Activated CD4-positive, alpha-beta T cell treated with anti-CD3 and anti-CD28 coated beads for 36 hours (primary cell): ENCODE measurements at places on chromosomes 1 and 21. TPM values are rescaled to one million over a fixed set of nuclear protein-coding genes. Genes with fewer than 3 reads are reported as not detected.

The LRRC71 gene
- total RNA-seq = not detected

DNA sequence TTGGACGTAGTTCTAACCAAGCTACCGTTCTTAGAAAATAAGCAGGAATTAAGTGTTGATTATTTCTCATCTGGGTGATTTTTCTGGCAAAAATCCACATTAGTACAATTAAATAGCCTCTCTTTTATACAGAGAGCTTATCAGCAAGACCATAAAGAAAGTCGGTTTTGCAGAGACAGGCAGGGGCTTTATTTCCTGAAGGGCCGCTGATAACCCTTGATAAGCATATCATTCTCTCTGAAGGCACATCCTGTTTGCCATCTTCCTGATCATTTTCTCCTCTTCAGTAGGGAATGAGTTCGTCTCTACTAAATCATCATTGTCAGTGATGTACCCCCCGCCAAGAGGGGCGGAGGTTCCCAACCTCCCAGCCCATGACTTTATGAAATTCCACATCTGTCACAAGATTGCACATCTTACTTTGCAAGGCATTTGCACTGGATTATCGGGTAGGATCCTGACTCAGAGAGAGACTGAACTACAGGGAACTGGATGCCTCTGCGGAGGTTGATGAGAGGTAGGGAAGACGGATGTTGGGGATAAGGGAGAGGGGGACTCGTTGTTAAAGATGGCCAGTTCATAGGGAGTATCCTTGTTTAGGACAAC, 115.7 kb downstream of the KCNJ6 start:
- peaks cover 15% of the 10 kb centered on the region for H3K27me3 ChIP-seq
- H3K36me3 ChIP-seq = no peaks in the 10 kb centered on the region
- H3K4me1 ChIP-seq = no peaks in the 10 kb centered on the region
- H3K4me3 ChIP-seq = no peak overlapping the region
- DNase-seq = no peak

DNA sequence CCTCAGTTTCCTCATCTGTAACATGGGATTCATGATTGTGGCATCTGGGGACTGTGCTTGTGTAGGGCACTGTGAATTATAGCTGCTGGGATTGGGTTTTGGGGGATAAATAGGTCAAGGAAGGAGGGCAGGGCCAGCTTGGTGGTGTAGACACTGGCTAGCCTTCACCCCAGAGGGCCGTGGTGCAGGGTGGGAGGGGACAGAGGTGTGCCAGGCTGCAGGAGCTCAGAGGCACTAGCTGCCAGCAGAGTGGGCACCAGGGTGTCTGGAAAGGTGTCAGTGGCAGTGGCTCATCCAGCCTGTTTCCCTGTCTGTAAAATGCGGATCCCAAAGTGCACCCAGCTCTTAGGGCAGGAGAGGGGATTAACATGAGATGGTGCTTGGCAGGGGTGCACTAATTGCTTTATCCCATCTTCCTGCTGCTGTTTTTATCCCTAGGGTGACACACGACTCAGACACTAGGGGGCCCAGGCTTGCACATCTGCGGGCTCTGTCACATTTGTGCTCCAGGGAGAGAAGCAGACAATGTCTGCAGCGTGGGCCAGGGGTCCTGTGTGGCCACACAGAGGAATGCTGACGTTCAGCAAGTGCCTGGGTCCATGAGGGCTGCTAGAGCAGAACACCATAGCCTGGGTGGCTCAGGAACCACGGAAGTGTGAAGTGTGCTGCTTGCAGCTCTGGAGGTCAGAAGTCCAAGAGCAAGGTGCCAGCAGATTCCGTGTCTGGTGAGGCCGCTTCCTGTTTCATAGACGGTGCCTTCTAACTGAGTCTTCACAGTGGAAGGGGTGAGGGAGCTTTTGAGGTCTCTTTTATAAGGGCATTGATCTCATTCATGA, 19.3 kb downstream of the OBSCN start:
- no peak for DNase-seq
- H3K27me3 ChIP-seq = no peaks in the 10 kb centered on the region
- peaks cover 59% of the 10 kb centered on the region for H3K36me3 ChIP-seq

GRCh38 chr1:6263716-6264115, 2.8 kb upstream of the GPR153 start:
- peaks cover 3% of the 10 kb centered on the region for H3K27me3 ChIP-seq
- peaks cover 2% of the 10 kb centered on the region for H3K36me3 ChIP-seq
- H3K4me3 ChIP-seq = no peak overlapping the region
- no peak for DNase-seq

GRCh38 chr1:193115629-193116227, 6.1 kb upstream of the CDC73 start:
- H3K27ac ChIP-seq = no peak overlapping the region
- H3K27me3 ChIP-seq = no peaks in the 10 kb centered on the region
- peaks cover 1% of the 10 kb centered on the region for H3K36me3 ChIP-seq
- H3K4me1 ChIP-seq = peaks cover 13% of the 10 kb centered on the region
- H3K4me3 ChIP-seq = no peak overlapping the region

The FAM72B gene
- total RNA-seq = 43.1 TPM

- H3K36me3 ChIP-seq = no peaks in the 10 kb centered on the region
- peaks cover 8% of the 10 kb centered on the region for H3K4me1 ChIP-seq
- no peak overlapping the region for H3K4me3 ChIP-seq
- no peak overlapping the region for H3K27ac ChIP-seq
- peaks cover 5% of the 10 kb centered on the region for H3K27me3 ChIP-seq
Observed at GRCh38 chr1:183308719-183309118, 109.5 kb downstream of the NMNAT2 start.

The PMF1 gene
- 108 TPM for total RNA-seq

The CFHR1 gene
- total RNA-seq = not detected

GRCh38 chr1:172540635-172541034, 7.7 kb downstream of the SUCO start:
- H3K27me3 ChIP-seq = no peaks in the 10 kb centered on the region
- no peaks in the 10 kb centered on the region for H3K36me3 ChIP-seq
- no peak overlapping the region for H3K27ac ChIP-seq
- H3K4me3 ChIP-seq = no peak overlapping the region
- DNase-seq = no peak
- peaks cover 52% of the 10 kb centered on the region for H3K4me1 ChIP-seq

DNA sequence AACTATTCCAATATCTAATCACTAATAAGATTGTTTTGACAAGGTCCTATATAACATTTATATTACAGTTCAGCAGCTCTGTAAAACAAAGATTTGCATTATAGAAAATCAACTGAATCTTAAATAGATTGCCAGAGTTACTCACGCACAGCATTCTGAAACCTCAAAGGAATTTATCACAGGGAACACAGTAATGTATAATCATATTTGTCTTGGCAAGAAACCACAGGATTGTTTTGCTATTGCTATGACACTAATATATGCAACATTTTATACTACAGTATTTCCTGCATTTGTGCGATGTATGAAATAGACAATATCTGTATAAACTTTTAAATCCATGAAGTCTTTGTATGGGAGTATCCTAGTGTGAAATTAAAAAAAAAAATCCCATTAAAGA, 101.4 kb downstream of the PLPPR5 start:
- H3K27me3 ChIP-seq = no peaks in the 10 kb centered on the region
- DNase-seq = no peak
- H3K4me3 ChIP-seq = no peak overlapping the region
- H3K27ac ChIP-seq = no peak overlapping the region
- H3K36me3 ChIP-seq = no peaks in the 10 kb centered on the region
- H3K4me1 ChIP-seq = no peaks in the 10 kb centered on the region

GRCh38 chr1:26019641-26020315, 1.8 kb upstream of the EXTL1 start:
- H3K4me1 ChIP-seq = peaks cover 10% of the 10 kb centered on the region
- no peak for DNase-seq
- no peaks in the 10 kb centered on the region for H3K36me3 ChIP-seq
- no peak overlapping the region for H3K4me3 ChIP-seq

- H3K4me3 ChIP-seq = no peak overlapping the region
- DNase-seq = no peak
- no peaks in the 10 kb centered on the region for H3K4me1 ChIP-seq
- H3K36me3 ChIP-seq = no peaks in the 10 kb centered on the region
- H3K27me3 ChIP-seq = peaks cover 1% of the 10 kb centered on the region
Observed at GRCh38 chr1:178075333-178075732, 18.6 kb upstream of the RASAL2 start.

The GBP1 gene
- total RNA-seq = 67.6 TPM

The CD247 gene
- total RNA-seq = 149 TPM

The FAM131C gene
- 0.09 TPM for total RNA-seq

The GNG4 gene
- 1.7 TPM for total RNA-seq

The MTHFR gene
- 11.2 TPM for total RNA-seq

GRCh38 chr1:113922957-113923356, 6.2 kb upstream of the HIPK1 start:
- no peak for DNase-seq
- H3K4me3 ChIP-seq = no peak overlapping the region
- no peaks in the 10 kb centered on the region for H3K27me3 ChIP-seq
- H3K27ac ChIP-seq = no peak overlapping the region
- H3K4me1 ChIP-seq = peaks cover 9% of the 10 kb centered on the region
- H3K36me3 ChIP-seq = no peaks in the 10 kb centered on the region

DNA sequence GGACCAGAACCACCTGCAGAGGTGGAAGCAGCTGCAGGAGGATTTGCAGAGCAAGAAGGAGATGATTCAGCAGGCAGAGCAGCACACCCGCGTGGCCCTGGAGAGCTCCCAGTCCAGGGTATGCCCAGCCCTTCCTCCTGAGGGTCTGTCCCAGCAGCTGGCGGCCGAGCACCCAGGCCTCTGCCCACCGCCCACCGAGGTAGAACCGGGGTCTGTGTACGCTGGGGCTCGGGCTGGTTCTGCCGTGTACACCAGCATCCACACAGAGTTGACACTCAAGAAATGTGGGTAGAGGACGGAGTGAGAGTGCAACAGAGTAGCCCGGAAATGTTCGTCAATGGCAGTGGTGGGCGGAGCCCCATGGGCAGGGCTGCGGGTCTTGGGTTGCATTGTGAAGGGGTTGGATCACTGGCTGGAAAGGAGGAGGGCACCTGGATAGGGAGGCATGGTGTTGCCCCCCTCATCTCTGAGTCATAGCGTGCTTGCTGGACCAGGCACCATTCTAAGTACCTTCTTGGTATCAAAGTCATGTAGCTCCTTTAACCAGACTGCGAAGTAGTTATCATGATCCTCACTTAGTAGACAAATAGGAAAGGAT, 5.1 kb upstream of the SMIM1 start:
- DNase-seq = no peak
- no peak overlapping the region for H3K4me3 ChIP-seq
- peaks cover 7% of the 10 kb centered on the region for H3K4me1 ChIP-seq
- no peak overlapping the region for H3K27ac ChIP-seq
- no peaks in the 10 kb centered on the region for H3K36me3 ChIP-seq
- H3K27me3 ChIP-seq = peaks cover 2% of the 10 kb centered on the region

The DLGAP3 gene
- total RNA-seq = 0.66 TPM

The AKNAD1 gene
- not detected for total RNA-seq

The CDA gene
- total RNA-seq = not detected

DNA sequence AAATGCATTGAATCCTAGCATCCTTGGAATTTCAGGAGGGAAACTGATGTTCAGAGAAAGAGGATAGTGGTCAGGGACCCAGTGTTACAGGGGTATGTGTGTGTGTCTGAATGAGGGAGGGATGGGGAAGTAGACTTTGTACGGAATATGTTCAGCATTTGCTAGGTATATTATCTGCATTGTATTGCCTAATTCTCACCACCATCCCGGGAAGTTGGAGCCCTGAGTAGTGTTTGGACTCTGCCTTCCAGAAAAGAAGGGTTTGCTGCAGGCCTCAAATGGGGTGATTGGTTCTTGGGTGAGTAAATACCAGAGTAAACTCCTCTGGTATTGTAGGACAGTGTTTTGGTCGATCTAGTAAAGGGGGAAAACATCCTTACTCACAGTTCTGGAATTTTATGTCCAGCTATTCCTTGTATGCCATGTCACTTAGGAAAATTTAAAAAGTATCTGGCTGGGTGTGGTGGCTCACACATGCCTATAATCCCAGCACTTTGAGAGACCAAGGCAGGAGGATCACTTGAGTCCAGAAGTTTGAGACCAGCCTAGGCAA, 7.1 kb upstream of the ZNF496 start:
- H3K4me1 ChIP-seq = peaks cover 17% of the 10 kb centered on the region
- DNase-seq = no peak
- no peak overlapping the region for H3K4me3 ChIP-seq
- no peaks in the 10 kb centered on the region for H3K27me3 ChIP-seq
- H3K36me3 ChIP-seq = no peaks in the 10 kb centered on the region

GRCh38 chr21:41677671-41678015, 89.2 kb downstream of the RIPK4 start:
- no peak overlapping the region for H3K27ac ChIP-seq
- H3K36me3 ChIP-seq = no peaks in the 10 kb centered on the region
- no peaks in the 10 kb centered on the region for H3K4me1 ChIP-seq
- H3K4me3 ChIP-seq = no peak overlapping the region
- H3K27me3 ChIP-seq = peaks cover 3% of the 10 kb centered on the region
- no peak for DNase-seq

DNA sequence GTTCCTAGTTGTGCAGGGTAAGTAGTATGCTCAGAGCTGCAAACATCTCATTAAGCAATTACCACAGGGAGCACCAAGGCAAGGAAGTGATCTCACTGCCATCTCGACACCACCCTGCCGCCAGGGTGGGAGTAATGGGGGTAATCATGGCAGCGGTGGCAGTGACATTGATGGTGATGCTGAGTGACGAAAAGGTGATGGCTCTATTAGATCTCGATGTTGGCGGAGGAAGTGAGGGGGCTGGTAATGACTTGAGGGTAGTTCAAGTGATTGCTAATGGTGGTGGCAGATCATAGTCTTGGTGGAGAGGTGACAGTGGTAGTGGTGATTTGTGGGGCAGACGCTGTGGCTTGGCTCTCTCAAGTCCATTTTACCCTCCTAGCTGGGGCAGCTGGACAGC, 25.4 kb upstream of the TENT5B start:
- no peak overlapping the region for H3K27ac ChIP-seq
- H3K4me1 ChIP-seq = no peaks in the 10 kb centered on the region
- no peak overlapping the region for H3K4me3 ChIP-seq
- no peak for DNase-seq

DNA sequence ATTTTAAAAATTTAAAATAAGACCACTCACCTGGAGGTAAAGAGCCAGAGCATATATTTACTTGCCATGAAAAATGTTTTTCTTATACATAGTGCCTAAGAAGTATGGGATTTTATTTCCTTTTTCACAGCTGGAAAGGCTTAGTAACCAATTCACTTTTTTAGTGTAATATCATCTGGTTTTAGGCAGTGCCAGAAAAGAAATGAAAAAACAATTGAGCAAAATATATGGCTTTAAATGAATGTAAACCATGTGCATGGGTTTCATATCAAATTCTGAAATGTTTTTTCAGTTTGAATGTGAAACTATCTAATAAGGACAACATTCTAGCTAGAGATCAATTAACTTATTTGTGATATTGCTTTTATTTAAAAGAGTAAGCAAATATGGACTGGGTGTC, 672.4 kb upstream of the ADAMTS5 start:
- no peaks in the 10 kb centered on the region for H3K27me3 ChIP-seq
- DNase-seq = no peak
- H3K4me3 ChIP-seq = no peak overlapping the region
- H3K4me1 ChIP-seq = no peaks in the 10 kb centered on the region
- no peak overlapping the region for H3K27ac ChIP-seq
- no peaks in the 10 kb centered on the region for H3K36me3 ChIP-seq

GRCh38 chr1:168688644-168689326, 40.2 kb downstream of the DPT start:
- no peak overlapping the region for H3K4me3 ChIP-seq
- no peaks in the 10 kb centered on the region for H3K4me1 ChIP-seq
- peaks cover 11% of the 10 kb centered on the region for H3K27me3 ChIP-seq

GRCh38 chr1:236947794-236948193, 56.4 kb downstream of the MT1HL1 start:
- H3K4me1 ChIP-seq = no peaks in the 10 kb centered on the region
- H3K36me3 ChIP-seq = no peaks in the 10 kb centered on the region
- no peak overlapping the region for H3K4me3 ChIP-seq
- no peak overlapping the region for H3K27ac ChIP-seq
